Bone marrow (tissue), 2 donors: ENCODE measurements at places on chromosomes 7 and 10.

DNA sequence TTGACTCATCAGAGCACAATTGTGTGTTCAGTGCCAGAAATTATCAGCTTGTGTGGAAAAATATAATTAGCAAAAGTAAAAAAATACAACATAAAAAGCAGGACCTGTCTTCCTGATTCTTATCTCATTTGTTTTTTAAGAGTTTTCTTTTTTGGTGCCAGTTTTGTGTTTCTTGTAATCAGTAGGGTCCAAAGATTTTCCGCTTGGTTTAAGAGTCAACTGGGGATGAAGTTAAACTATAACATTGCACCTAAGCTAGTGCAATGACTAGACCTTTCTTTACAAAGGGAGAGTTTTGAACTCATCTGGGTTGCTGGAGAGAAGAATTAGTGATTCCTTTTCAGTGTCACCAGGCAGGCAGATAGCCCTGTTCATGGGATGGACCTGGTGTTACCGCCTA is 113.4 kb downstream of the PLPP4 start:
- no peak for DNase-seq

- no peak for DNase-seq
These were observed 50.8 kb upstream of the KLF6 start for GRCh38 chr10:3835770-3836169.

- DNase-seq, result no peak
These were observed 61.0 kb upstream of the SMIM30 start for GRCh38 chr7:113179313-113179712.

DNA sequence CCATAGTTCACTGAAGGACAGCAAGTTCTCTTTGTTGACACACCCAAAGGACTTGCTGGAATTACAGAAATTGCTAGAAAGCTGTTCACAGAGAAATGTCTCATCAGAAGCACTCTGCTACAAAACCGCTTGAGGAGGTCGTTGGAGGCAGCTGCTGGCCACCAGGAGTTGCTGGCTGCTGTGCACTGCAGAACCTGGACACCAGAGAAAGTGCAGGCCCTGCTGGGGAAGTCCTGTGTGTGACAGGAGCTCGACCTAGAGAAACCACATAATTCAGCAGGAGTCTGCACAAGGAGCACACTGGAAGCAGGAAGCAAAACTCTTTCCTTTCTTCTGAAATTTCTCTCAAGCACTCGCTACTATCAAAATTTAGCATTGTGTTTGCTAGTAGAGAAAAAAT is 461.5 kb upstream of the GHITM start:
- no peak for DNase-seq

DNA sequence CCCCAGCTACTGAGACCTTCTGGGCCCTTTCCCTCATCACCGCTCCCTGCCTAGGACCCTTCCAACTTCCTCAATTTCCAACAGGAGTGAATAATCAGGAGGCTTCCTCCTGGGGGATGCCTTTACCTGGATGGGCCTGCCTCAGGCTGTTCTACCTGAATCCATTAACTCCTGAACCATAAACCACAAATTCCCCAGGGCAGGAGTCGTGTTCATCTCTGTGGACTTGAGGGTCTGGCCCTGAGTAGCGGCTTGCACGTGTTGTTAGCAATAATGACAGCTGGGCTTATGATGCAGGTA is 105.1 kb upstream of the GPR26 start:
- no peak for DNase-seq

- DNase-seq, result no peak
These were observed 340.5 kb downstream of the PTPRN2 start for GRCh38 chr7:158246960-158247673.

- peak; percentile 57 for DNase-seq
These were observed 40.7 kb upstream of the GJD4 start for GRCh38 chr10:35564341-35564968.

DNA sequence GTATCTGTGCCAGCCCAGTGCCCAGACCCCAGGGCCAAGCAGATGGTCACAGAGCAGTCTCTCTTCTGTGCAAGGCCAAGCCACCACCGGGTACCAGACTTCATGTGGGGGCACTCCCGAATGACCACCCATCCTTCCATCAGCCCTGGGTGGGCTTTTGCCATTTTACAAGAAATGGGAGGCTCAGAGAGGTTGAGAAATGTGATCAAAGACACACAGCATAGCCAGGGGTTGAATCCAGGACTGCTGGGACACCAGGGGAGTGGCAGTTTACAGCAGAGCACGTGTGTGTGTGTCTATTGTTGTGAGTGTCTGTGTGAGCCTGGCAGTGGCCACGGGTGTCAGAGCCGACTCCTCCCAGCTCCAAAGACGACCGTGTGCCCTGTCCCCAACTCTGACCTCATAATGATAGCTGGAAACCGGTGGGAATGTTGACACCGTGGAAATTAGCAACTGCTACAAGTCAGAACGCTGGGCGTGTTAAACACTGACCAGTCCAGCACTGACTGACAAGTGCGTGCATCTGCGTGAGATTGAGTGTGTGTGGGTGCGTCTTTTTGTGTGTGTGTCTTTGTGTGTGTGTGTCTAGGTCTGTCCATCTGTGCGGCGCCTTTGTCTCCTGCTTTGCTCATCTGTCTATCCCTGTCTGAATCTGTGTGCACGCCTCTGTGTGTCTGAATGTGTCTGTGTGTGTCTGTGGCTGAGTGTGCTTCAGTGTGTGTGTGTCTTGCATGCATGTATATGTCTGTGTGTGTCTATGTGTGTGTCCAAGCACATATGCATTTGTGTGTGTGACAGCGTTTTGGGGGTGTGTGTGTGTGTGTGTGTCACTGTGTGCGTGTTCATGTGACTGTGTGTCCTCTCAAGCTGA is 17.2 kb upstream of the SLC29A4 start:
- DNase-seq, result no peak

- DNase-seq, result no peak
These were observed 42.3 kb downstream of the RHOBTB1 start for GRCh38 chr10:60901561-60902235.

GRCh38 chr10:71957546-71958275 is 6.5 kb upstream of the CHST3 start:
- no peak for DNase-seq

DNA sequence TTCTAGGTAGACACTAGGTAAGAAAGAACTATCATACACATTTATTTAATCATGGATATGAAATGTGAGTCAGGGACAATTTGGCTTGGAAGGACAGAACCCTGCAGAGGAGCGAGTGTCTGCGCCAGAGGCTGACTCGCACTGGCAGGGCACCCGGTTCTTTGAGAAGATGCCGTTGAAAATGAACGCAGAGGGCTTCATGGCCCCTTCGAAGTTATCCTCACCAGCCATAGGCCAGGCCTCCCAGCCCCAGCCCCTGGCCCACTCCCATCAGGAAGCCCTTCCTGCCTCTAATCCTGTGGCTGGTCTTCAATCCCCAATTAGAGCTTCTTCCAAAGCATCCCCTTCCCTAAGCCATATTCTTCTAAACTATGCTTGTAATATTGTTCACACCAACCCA is 239.8 kb downstream of the TCERG1L start:
- DNase-seq, result no peak

- no peak for DNase-seq
These were observed 507.8 kb downstream of the SORCS3 start for GRCh38 chr10:105148921-105149320.

DNA sequence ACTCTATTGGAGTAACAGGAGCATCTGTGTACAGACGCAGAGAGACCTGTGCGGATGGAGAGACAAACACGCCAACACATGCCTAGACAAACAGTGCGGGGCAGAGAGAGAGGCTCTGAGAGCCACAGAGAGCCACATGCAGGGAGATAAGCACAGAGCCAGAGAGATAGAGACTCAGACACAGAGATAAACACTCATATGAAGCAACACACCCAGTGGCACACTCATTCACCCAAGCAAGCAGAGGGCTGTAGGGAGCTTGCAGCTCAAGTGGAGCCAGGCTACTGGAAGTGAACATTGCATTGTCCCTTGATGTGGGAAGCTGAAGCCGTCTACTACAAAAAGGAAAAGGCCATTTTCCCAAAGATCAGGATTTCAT is 46.6 kb upstream of the PODXL start:
- no peak for DNase-seq

- no peak for DNase-seq
These were observed 38.9 kb downstream of the CREB3L2 start for GRCh38 chr7:137962875-137963507.

- no peak for DNase-seq
These were observed 139.6 kb downstream of the CDH23 start for GRCh38 chr10:71536332-71536731.
